ENCODE measurements at places on chromosomes 5 and 9.

DNA sequence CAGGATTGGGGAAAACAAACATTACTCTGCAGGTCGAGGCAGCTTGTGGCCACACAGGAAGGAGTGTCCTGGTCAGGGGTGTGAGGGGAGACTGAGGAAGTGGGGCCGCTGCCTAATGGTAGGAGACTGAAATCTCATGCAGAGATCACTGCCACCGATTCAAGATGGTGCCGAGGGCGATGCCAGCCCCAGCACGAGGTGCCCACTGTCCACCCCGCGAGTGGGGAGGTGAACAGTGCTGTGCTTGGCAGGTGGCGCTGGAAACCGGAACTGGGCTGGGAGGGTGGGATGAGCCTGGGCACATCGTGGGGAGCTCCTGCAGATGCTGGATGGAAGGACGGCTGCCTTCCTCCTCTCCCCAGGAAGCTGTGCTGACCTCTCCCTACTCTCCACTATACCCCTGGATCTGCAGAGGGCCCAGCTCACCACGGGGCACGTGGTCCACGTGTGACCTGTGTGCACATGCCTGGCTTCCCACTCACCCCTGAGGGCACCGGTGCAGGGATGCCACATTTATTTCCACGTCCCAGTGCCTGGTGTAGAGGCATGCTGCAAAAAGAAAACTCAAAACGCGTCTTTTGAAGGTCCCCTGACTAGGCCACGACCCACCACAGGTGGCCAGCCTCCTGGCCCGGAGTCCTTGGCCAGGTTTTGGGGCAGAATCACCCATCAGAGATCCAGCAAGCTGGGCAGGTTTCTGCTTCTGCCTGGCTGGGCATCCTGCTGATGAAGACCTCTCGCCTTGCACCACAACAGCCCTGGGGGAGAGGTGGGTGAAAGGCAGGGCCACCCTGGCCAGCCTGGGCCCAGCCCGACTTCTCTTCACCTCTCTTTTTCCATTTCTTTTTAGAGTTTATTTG lies 71.7 kb upstream of the FCN1 start:
- no peak for DNase-seq

DNA sequence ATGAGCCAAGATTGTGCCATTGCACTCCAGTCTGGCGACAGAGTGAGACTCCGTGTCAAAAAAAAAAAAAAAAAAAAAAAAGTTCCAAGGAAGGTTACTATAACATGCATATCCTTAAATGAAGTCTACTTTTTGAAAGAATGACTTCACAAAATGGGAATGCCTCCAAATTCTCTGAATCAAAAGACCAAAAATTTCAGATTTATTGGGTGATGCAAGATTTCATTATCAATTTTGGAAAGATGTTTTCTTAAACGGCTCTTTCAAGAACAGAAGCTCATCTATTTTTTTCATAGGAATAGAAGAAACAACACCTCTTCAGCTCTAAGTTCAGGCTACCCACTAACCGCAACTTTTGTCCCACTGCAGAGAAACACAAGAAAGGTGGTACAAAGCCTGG lies 69.9 kb downstream of the AUH start:
- no peak for DNase-seq

- no peak for DNase-seq
These were observed 188.7 kb upstream of the MRPS30 start for GRCh38 chr5:44619875-44620610.

DNA sequence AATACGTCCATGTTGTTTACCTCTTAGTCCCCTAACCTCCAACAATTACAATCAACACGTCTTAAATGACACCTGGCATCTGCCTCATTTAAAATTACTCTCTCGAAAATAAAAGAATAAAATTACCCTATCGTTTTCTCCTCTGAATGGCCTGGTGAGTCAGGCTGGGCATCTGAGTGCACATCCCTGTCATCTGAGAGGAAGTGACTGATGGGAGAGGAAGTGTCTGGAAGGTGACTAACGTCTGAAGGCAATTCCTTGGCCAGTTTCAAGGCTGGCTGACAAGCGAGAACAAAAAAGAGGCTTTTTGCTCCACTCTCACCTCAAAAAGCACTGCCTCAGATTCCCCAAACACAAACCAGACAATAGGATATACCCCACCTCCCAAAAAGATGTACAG lies 57.7 kb downstream of the MAPKAP1 start:
- DNase-seq, result no peak

GRCh38 chr9:18056993-18057369 lies 417.0 kb upstream of the ADAMTSL1 start:
- no peak for DNase-seq

GRCh38 chr5:74640954-74641734 lies 616 bp upstream of the ENC1 start:
- peak; percentile 46 for DNase-seq

DNA sequence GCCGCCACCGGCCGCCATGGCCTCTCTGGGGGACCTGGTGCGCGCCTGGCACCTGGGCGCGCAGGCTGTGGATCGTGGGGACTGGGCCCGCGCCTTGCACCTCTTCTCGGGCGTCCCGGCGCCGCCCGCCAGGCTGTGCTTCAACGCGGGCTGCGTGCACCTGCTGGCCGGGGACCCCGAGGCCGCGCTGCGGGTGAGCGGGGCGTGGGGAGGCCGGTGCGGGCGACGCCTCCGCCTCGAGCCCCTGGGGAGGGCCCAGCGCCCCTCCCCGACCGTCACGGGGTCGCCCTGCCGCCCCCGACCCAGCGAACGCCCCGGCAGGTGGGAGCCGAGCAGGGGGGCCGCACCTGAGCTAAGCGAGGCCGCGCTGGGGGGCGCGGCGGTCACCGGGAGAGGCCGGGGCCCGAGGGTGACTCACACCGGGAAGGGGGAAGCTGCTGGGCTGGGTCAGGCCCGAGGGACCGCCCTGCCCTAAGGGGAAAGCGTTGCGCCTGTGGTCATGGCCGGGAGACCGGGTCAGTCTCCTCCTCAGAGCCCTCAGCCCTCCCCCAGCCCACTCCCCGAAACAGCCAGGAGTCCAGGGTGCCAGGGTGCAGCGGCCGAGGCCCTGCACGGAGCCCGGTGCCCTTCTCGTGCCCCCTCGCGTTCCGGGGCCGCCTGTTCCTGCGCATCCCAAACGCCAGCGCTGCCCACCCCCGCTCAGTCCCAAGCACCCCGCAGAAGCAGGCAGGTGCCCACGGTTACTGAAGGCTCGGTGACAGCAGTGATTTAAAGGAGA lies 510 bp downstream of the NOXA1 start:
- no peak for DNase-seq

DNA sequence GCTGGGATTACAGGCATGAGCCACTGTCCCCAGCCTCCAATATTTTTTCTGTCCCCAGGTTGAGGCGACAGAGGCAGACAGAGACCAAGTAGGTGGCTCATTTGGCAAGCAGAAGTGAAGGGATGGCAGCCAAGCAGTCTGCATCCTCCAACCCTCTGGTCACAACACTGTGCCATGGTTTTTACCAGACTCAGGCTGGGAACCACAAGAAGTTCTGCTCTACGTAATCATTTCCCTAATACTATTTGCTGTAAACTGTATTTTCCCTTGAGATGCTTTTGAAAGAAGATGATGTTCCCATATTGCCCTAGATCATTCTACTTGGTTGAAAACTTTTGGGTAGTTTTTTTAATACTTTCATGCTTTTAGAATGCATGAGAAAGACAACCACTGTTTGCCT lies 40.5 kb downstream of the PTTG1 start:
- no peak for DNase-seq

- no peak for DNase-seq
These were observed 71.8 kb downstream of the GALNT10 start for GRCh38 chr5:154262342-154262741.

DNA sequence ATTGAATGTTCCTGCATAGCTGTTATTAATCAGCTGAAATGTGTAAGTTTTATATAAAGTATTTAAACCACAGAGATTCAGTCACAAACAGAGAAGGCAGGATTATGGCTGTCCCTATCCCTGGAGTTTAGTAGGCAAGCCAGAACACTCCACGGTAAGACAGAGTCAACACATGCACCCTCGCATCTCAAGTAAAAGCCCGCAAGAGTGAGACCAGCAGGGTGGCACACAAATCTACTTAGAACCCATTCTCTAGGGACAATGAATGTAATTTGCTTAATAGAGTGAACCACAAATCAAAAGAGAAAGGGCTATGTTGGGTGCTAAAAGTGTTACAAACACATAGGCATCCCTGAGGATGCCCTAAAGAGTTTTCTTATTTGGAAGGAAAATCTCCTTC lies 35.1 kb downstream of the LPAR1 start:
- no peak for DNase-seq

GRCh38 chr9:3931058-3931457 lies 368.8 kb downstream of the GLIS3 start:
- DNase-seq, result no peak

DNA sequence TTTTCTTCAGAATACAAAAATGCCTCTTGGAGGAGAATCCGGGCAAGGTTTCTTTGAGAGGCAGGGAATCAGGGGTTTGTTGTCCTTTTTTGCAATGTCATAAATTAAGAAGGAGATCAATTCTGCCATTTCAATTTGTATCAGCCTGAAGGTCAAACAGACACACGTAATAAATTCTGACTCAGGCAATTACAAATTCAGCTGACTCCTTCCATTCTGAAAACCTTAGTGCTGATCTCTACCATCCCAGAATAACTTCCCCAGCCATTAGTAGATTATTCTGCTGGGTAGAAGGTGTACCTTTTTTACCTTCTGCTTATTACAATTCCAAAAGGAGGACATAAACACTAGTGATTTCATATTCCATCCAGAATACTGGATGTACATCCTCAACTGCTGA lies 516.6 kb downstream of the AGTPBP1 start:
- DNase-seq, result no peak

GRCh38 chr9:75960551-75960950 lies 70.1 kb downstream of the PCSK5 start:
- DNase-seq, result no peak

DNA sequence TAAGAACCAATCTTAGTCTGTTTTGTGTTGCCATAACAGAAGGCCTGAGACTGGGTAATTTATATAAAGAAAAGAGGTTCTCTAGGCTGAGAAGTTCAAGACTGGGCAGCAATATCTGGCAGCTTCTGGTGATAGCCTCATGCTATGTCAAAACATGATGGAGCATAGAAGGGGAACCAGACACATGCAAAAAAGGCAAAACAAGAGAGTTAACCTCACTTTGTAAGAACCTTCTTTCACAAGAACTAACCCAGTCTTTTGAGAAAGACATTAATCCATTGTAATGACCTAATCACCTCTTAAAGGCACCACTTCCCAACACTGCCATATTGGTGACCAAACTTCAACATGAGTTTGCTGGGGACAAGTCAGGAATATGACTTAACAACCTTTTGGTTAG lies 37.3 kb downstream of the FSD1L start:
- DNase-seq, result no peak

- no peak for DNase-seq
These were observed 275.8 kb upstream of the RIOK2 start for GRCh38 chr5:97458851-97459250.

GRCh38 chr9:1980387-1980786 lies 34.8 kb upstream of the SMARCA2 start:
- no peak for DNase-seq

DNA sequence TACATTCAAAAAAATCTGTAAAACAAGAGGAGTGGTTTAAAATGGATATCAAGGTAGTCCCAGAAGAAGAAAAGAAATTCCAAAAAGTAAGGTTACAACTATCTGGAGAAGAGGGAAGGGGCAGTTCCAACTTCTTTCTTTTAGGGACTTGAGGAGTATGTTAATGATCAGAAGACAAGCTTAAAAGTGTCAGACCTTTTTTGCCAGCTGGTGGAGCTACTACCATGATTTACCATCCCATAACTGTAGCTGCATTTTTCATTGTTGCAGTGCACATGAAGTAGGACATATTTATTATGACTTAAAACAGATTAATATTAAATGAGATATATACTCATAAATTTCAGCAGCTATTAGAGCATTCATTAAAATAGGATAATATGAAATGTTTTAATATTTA lies 158.5 kb upstream of the RGS7BP start:
- DNase-seq, result no peak

- no peak for DNase-seq
These were observed 476.8 kb upstream of the CYLC2 start for GRCh38 chr9:102518324-102518723.

DNA sequence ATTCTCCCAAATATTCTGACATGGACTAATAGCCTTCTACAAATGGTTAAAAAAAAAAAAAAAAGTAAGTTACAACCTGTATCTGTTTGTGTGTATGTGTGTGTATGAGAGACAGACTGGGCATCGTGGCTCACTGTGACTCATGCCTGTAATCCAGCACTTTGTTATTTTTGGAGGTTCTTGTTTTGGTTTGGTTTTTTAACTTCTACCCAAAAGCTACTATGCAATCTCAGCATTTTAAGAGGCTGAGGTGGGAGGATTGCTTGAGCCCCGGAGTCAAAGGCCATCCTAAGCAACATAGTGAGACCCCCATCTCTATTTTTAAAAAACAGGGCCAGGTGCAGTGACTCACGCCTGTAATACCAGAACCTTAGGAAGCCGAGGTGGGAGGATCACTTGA lies 17.6 kb upstream of the HAVCR1 start:
- no peak for DNase-seq

GRCh38 chr9:78144663-78145377 lies 91.1 kb upstream of the CEP78 start:
- DNase-seq, result no peak

DNA sequence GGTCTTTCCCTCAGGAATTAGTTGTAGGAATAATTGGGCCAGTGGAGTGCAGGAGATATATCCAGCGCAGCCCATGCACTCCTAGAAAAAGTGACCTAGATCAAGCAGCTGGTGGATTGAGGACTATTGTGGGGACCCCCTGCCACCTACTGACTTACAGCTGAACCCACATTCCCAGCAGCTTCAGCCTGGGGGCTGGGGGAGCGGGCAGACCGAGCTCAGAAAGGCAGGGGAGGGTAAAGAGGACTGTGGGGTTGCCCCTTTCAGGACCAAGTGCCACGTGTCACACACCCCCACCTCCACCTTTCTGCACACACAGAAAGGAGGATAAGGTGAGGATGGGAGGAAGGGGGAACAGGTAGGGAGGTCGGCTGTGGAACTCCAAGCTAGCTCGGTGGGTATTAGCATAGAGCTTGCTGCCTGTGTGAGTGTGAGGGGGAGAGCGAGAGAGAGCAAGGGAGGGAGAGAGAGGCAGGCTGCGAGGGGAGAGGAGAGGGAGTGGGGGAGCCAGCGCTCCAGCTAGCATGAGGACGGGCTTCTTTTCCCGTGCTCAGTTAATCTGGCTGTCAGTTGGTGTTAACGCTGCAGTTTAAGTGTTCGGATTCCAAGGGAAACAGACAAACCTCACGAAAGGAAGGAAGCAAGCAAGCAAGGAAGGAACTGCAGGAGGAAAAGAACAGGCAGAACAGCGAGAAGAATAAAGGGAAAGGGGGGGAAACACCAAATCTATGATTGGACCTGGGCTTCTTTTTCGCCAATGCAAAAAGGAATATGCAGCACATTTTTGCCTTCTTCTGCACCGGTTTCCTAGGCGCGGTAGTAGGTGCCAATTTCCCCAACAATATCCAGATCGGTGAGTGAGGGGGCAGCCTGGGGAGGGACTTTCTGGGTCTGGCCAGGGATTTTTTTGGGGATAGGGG lies at the start of gene GRIA1:
Gene GRIA1, plus strand, starts transcription at position 553 of the 920 bp plus-strand sequence.
- no peak for DNase-seq

- DNase-seq, result no peak
These were observed 4.3 kb upstream of the MRNIP start for GRCh38 chr5:179862891-179863290.

Measured in GM13976 (cell line).